ENCODE measurements at places on chromosomes 7 and 10. TPM values are rescaled to one million over a fixed set of nuclear protein-coding genes. Genes with fewer than 3 reads are reported as not detected.
A peak's percentile ranks its signal among the peaks of the same experiment; 100 is the strongest.

DNA sequence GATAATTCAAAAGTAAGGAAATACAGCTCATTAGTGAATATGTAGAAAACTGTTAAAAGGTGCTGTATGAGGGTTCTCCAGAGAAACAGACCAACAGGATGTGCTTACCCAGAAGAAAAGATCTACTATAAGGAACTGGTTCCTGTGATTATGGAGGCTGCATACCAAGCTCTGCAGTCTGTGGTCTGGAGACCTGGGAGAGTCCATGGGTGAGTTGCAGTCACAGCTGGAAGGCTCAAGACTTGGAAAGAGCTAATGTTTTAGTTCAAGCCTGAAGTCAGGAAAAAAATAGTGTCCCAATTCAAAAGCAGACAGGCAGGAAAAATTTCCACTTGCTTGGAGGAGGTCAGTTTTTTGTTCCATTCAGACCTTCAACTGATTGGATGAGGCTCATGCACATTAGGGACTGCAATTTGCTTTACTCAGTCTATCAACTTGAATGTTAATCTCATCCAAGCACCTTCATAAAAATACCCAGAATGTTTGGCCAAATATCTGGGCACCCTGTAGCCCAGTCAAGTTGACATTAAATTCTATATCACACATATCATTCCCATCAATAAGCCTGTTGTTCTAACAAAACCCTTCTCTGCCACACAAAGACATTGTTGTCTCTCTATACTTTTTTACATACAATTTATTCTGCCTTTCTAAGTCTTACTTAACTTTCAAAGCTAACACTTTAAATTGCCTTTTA is 197.9 kb upstream of the KLF6 start:
- H3K36me3 ChIP-seq = peaks cover 32% of the 10 kb centered on the region
- no peak overlapping the region for H3K27ac ChIP-seq
- DNase-seq = no peak
- no peak overlapping the region for H3K4me3 ChIP-seq
- no peaks in the 10 kb centered on the region for H3K27me3 ChIP-seq

DNA sequence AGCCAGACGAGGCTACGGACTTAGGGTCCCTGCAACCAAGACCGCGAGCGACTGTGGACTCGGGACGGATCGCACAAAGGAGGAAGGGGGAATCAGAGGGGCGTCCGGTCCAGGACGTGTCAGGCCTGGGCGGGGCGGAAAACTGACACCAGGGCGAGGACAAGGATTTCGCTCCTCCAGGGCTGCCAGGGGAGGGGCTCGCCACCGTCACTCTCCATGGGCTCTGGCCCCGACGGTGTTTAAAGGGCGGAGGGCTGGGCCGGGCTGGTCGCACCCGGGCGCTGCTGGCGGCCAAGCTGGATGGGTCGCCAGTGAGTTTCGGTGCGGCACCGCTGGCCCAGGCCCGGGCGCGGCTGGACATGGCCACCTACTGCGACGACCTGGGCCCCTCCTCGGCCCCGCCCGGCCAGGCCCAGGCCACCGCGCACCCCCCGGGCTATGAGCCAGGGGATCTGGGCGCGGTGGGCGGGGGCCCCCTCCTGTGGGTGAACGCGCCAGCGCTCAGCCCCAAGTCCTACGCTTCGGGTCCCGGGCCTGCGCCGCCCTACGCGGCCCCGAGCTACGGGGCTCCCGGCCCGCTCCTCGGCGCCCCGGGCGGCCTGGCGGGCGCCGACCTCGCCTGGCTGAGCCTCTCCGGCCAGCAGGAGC is at the start of gene FOXI2:
Gene FOXI2 (plus strand): TSS at position 271 of the 648 bp plus-strand sequence. CDS start 89 bp downstream, at position 360.
- no peak within 1 kb of the TSS for H3K27ac ChIP-seq
- no peaks in the 10 kb centered on the region for H3K4me1 ChIP-seq
- H3K4me3 ChIP-seq = no peak within 1 kb of the TSS
- H3K36me3 ChIP-seq = no peaks in the 10 kb centered on the region
- no peak for DNase-seq

- no peaks in the 10 kb centered on the region for H3K36me3 ChIP-seq
- no peak for DNase-seq
- no peak overlapping the region for H3K4me3 ChIP-seq
- H3K27ac ChIP-seq = no peak overlapping the region
- H3K27me3 ChIP-seq = no peaks in the 10 kb centered on the region
- H3K4me1 ChIP-seq = no peaks in the 10 kb centered on the region
Measured at GRCh38 chr10:116178086-116178605, 94.9 kb downstream of the GFRA1 start.

DNA sequence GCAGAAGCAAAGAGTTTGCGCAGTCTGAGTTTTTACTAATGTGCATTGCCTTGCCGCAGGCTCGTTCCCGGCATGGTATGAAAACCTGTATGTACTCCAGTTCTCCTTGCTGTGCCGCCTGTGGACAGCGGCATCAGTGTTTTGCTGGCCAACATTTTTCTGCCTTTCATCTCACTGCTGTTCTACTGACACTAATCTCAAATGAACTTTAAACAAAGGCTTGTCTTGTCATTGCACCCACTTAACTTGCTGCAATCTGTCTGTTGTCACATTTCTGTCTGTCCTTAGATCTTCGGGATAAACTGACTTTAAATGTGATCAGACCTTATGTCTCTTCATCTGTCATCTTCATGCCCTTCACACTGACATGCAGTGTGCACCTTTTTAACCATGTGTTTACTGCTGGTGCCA is 71.7 kb upstream of the ZNRF2 start:
- peaks cover 16% of the 10 kb centered on the region for H3K27me3 ChIP-seq
- DNase-seq = no peak
- H3K4me3 ChIP-seq = no peak overlapping the region
- H3K36me3 ChIP-seq = no peaks in the 10 kb centered on the region
- no peaks in the 10 kb centered on the region for H3K4me1 ChIP-seq

DNA sequence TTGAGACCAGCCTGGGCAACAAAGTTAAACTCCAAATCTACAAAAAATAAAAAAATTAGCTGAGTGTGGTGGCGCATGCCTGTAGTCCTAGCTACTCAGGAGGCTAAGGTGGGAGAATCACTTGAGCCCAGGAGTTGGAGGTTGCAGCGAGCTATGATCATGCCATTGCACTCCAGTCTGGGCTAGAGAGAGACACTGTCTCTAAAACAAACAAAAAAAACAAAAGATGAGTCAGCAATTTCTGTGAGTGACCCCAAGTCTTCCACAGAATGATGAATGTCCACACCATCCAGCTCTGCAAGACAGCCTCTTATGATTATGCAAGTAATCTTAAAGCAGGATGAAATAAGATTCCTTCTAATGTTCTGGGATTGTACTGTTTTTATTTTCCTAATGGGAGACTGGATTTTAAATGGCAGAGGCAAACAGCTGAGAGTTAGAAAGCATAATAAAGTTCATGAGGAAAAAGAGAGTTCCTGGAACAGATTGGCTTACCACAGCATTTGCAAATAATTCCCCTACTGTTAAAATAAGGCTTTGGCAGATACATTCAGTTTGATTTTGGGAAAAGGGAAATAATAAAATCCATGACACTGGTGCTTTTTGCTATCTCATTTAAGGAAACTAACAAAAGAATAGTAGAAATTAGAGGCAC is 18.9 kb upstream of the PRKAR2B start:
- H3K4me1 ChIP-seq = no peaks in the 10 kb centered on the region
- no peak overlapping the region for H3K4me3 ChIP-seq
- H3K36me3 ChIP-seq = no peaks in the 10 kb centered on the region
- H3K27me3 ChIP-seq = no peaks in the 10 kb centered on the region

The VAX1 gene
- not detected for total RNA-seq

The ANKRD2 gene
- not detected for total RNA-seq

- H3K27me3 ChIP-seq = no peaks in the 10 kb centered on the region
- DNase-seq = peak; percentile 29
- H3K27ac ChIP-seq = peak overlapping the region; percentile 71
- no peak overlapping the region for H3K4me3 ChIP-seq
Measured at GRCh38 chr10:30736685-30737232, 107.2 kb upstream of the LYZL2 start.

The CLDN4 gene
- total RNA-seq = not detected

The OPALIN gene
- not detected for total RNA-seq

The PDZD7 gene
- total RNA-seq = 0.65 TPM

DNA sequence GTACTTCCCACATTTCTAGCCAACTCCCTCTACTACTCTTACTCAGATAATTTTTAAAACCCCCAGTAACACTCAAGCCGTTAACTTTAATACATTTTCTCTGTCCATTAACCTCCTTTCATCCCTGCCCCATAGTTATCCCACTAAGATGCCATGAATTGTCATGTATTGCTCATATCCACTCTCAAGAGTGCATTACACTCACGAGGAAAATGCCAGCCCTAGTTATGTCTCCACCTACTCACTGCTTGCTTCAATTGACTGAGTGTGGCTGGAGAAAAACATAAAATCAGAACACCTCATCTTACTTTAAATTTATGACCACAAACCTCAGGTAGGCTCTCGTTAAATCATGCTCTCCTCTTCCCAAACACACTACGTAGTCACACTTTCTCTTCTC is 324.1 kb upstream of the NPSR1 start:
- no peaks in the 10 kb centered on the region for H3K27me3 ChIP-seq
- H3K4me1 ChIP-seq = no peaks in the 10 kb centered on the region
- H3K4me3 ChIP-seq = no peak overlapping the region
- H3K27ac ChIP-seq = no peak overlapping the region

GRCh38 chr7:116779931-116780330 is 82.5 kb upstream of the CAPZA2 start:
- no peaks in the 10 kb centered on the region for H3K27me3 ChIP-seq
- no peak overlapping the region for H3K4me3 ChIP-seq
- H3K27ac ChIP-seq = no peak overlapping the region
- H3K36me3 ChIP-seq = no peaks in the 10 kb centered on the region
- DNase-seq = no peak

- H3K4me3 ChIP-seq = no peak overlapping the region
- no peaks in the 10 kb centered on the region for H3K36me3 ChIP-seq
- H3K27ac ChIP-seq = no peak overlapping the region
- no peak for DNase-seq
- H3K4me1 ChIP-seq = peaks cover 8% of the 10 kb centered on the region
- H3K27me3 ChIP-seq = peaks cover 6% of the 10 kb centered on the region
Measured at GRCh38 chr10:80542652-80543318, 5.1 kb downstream of the SH2D4B start.

The GLRX3 gene
- total RNA-seq = 90.1 TPM

DNA sequence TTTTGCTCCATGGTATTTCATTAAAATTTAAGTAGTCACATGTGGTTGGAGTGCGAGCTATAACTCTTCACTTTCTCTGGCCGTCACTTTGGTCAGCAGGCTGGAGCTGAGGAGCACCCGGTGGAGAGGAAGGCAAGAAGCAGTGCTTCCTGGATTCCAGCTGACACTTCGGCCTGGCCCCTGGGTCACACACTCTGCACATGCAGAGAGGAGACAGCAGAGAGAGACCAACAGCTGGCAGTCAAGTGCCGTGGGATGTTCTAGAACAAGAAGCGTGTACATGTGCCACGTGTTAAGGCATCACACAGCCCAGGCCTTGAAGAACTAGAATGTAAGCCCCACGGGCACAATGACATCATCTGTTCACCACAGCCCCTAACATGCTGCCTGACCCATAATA is 30.1 kb downstream of the PSAP start:
- peaks cover 42% of the 10 kb centered on the region for H3K36me3 ChIP-seq
- DNase-seq = no peak
- no peak overlapping the region for H3K27ac ChIP-seq
- H3K4me3 ChIP-seq = no peak overlapping the region
- peaks cover 14% of the 10 kb centered on the region for H3K4me1 ChIP-seq
- H3K27me3 ChIP-seq = no peaks in the 10 kb centered on the region

- H3K4me3 ChIP-seq = no peak overlapping the region
- H3K27ac ChIP-seq = no peak overlapping the region
- no peaks in the 10 kb centered on the region for H3K4me1 ChIP-seq
- no peaks in the 10 kb centered on the region for H3K36me3 ChIP-seq
Measured at GRCh38 chr10:28862219-28862618, 184.9 kb downstream of the BAMBI start.

The FRMPD2 gene
- not detected for total RNA-seq

The ST8SIA6 gene
- 0.15 TPM for total RNA-seq

The CCDC186 gene
- total RNA-seq = 16.0 TPM

GRCh38 chr7:20030915-20031362 is 186.2 kb downstream of the MACC1 start:
- H3K36me3 ChIP-seq = no peaks in the 10 kb centered on the region
- no peak overlapping the region for H3K4me3 ChIP-seq
- no peaks in the 10 kb centered on the region for H3K4me1 ChIP-seq
- H3K27me3 ChIP-seq = no peaks in the 10 kb centered on the region
- no peak for DNase-seq

DNA sequence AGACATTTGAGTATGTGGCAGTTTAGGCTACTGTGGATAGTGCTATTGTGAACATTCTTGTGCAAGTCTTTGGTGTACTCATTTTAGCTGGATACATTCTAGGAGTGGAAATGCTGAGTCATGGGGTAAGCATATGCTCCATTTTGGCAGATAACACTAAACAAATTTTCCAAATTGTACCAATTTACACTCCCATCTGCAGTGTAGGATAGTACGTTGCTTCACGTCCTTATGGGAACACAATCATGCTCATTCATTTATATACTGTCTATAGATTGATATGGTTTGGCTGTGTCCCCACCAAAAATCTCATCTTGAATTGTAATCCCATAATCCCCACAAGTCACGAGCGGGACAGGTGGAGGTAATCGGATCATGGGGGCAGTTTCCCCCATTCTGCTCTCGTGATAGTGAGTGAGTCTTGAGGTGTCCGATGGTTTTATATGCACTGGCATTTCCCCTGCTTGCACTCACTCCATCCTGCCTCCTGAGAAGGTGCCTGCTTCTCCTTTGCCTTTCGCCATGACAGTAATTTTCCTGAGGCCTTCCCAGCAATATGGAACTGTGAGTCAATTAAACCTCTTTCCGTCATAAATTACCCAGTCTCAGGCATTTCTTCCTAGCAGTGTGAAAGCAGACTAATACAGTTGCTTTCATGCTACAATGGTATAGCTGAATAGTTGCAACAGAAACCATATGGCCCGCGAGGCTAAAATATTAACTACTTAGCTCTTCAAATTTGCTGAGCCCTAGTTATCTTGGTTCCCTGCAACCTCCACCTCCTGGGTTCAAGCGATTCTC is 25.6 kb downstream of the RNF216 start:
- H3K4me3 ChIP-seq = no peak overlapping the region
- no peak for DNase-seq
- H3K27ac ChIP-seq = peak overlapping the region; percentile 39
- no peaks in the 10 kb centered on the region for H3K27me3 ChIP-seq
- H3K4me1 ChIP-seq = peaks cover 7% of the 10 kb centered on the region

DNA sequence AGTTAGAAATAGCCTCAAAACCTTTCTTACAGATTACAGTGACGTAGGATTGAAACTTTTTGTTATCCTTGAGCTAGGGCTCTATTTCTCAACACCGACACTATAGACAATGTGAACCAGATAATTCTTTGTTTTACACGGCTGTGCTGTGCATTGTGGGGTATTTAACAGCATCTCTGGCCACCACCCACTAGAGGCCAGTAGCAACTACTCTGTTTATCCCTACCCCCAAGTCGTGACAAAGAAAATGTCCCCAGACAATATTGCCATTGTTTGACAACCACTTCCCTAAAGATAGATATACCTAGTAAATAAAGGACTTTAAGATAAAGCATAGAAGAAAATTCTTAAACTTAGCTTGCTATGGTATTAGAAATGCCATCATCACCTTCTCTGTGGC is 359.6 kb downstream of the ARL4A start:
- no peaks in the 10 kb centered on the region for H3K4me1 ChIP-seq
- no peak overlapping the region for H3K27ac ChIP-seq
- no peak overlapping the region for H3K4me3 ChIP-seq
- H3K36me3 ChIP-seq = no peaks in the 10 kb centered on the region
- H3K27me3 ChIP-seq = peaks cover 3% of the 10 kb centered on the region
- no peak for DNase-seq
